NCI-H446 treated with DMSO at 0.1 percent for 48 hours (cell line): ENCODE measurements at places on chromosomes 6 and 20.
A peak's percentile ranks its signal among the peaks of the same experiment; 100 is the strongest.

- peak; percentile 85 for DNase-seq
Measured at GRCh38 chr20:9408422-9409300, 105.7 kb upstream of the LAMP5 start.

DNA sequence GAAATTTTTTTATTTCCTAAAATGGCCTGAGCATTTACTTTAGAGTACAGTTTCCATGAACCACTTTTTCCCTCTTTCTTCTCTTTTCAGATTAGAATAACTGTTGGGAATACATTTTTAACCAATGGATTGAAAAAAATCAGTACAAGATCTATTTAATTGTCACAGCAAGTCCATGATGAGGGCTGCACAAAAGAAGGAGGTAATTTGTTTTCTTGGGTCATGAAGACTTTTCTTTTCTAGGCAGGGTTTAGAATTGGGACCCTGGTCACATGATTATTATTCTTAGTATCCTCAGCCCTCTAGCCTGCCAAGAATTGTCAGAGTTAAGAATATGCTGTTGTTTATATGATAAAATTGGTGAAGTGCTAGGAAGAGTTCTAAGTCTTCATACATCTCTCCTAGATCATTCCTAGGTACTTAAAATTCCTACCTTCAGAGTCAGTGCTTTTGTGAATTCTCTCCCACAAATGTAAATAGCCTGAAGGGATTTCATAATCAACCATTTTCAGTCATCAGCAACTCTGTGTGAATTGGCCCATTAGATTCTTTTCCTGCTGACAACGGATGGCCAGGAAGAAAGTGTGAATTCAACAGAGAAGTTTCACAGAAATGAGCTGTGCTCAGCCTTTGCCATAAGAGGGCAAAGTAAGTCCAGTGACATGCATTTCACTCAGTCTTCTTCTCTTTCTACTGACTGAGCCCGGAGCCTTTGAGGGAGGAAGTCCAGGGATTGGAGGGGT is 32.4 kb upstream of the TPBG start:
- DNase-seq, result no peak

DNA sequence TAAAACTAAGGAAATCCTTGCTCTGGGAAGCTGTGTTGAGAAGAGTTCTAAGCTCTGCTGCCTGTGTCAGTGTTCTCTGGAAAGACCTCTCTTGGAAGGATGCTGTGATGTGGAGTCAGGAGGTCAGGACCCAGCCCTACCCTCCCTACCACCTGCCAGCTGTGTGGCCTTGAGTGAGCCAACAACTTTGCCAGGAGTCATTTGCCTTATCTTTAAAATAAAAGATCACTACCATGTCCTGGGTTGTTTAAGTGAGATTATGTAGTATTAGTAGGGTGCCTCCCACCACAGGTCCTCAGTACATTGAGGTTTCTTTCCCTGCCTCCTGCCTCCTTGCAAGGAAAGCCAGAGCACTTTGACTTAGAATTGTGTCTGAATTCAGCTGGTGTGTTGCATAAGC is 64.9 kb downstream of the FOXO3 start:
- no peak for DNase-seq

- DNase-seq, result no peak
Measured at GRCh38 chr20:34883809-34884208, 7.4 kb downstream of the ACSS2 start.

DNA sequence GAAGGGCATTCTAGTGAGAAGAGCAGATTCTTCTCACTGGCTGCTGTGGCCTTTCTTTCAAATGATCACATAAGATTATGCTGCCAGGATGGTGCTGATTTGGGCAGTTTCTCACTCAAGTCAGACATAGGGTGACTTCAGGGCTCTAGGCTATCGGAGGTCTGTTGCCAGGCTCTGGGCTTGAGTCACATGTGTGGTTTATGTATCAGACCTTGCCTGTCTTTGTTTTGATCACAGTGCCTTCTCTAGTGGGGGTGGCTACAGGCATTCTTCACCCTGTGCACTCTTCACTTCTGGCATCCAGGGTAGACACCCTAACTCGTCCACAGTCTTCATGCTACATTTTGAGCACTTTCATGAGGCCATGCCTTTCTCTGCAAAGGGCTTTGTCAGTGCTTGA is 823.7 kb upstream of the MAN1A1 start:
- DNase-seq, result no peak

DNA sequence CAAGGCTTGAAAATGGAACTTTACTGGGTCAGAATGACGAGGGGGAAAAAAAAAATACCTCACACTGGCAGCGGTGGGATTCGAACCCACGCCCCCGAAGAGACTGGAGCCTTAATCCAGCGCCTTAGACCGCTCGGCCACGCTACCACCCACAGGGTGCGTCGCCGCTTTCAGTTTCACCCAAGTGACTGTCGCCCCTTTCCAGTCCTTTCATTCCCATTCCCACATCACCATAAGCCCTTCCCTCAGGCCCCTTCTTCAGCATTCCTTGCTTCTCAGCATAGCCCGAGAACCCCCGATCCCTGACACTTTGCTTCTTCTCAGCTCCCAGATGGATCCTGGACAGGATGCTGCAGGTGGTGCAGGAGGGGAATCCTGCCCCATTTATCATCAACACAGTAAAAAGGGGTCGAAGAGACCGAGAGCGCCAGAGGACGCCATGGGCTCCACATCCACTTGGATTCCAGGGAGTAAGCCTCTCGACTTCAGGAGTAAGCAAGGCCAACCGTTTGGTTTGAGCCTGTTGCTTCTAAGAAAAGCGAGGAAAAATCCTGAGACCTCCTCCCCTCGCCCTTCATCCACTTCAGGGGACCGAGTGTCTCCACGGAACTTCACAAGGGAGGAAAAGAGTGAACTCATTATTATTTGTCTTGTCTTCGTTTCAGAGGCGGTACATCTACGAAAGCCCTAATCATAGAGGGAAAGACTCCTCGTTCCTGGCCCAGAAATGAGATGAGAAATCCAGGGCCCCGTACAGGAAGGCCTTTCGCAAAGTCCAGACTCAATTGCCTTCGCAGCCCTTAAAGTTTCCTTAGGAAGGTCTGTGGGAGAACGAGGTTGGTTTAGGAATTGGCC is 20.0 kb upstream of the TRIM27 start:
- peak; percentile 63 for DNase-seq

- no peak for DNase-seq
Measured at GRCh38 chr6:144653885-144654505, 368.9 kb downstream of the UTRN start.

- no peak for DNase-seq
Measured at GRCh38 chr20:19885594-19885938, 127.5 kb downstream of the RIN2 start.

GRCh38 chr6:72084992-72085569 is 198.7 kb downstream of the RIMS1 start:
- DNase-seq, result peak; percentile 32

- DNase-seq, result no peak
Measured at GRCh38 chr20:62387933-62388635, 1.2 kb downstream of the RPS21 start.

DNA sequence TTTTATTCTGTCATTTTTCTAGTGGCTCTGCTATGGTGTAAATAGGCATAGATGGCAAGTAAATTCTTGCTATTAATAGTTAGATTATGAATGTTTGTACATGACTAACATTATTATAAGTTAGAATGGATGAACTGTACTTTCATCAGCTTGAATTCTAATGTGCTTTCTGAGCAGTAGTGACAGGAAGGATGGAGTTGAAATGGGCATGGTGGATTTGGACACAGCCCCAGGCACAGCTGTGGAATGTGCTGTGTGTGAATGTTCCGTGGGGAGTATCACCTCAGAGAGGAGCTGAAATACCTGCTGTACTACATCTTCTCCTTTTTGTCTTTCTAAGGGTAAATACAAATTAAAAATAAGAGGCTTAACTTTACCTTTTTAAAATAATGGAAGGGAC is 66.8 kb downstream of the FBXO5 start:
- DNase-seq, result no peak

- DNase-seq, result no peak
Measured at GRCh38 chr6:143745166-143746133, 67.7 kb downstream of the PHACTR2 start.

GRCh38 chr6:56749632-56750151 is 107.0 kb upstream of the DST start:
- DNase-seq, result no peak

DNA sequence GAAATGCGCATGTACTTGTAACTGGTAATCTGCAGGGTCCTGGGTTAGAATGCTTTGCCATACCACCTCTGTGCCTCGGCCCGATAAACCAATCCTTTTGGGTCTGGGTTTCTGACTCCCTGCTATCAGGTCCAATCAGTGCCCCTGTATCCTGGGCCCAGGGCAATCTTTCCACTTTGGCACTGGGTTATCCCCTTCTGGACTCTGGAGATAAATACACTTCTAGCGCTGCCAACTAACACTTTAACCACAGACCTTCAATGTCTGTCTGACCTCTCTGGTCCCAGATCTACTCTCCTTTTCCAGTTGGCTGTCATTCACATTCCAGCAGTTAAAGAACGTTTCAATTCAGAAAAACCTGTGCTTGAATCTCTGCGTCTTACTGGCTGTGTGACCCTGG is 55.3 kb downstream of the DNAAF9 start:
- no peak for DNase-seq

GRCh38 chr20:14706555-14706954 is 369.1 kb upstream of the FLRT3 start:
- no peak for DNase-seq

DNA sequence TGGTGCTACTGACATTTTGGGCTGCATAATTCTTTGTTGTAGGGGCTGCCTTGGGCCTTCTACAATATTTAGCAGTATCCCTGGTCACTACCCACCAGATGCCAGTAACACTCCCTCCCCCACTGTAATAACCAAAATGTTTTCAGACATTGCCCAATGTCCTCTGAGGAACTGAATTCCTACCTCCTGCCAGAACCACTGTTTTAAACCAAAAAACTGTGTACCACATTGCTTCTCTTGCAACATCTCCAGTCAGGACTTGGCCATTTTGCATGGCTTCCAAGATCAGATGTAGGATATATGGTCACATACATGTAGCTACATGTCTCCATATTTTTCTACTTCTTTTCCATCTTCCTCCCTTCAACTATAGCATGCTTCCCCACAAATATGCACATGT is 97.4 kb upstream of the IFNGR1 start:
- no peak for DNase-seq

GRCh38 chr6:10794239-10794638 is 44.1 kb downstream of the MAK start:
- no peak for DNase-seq

DNA sequence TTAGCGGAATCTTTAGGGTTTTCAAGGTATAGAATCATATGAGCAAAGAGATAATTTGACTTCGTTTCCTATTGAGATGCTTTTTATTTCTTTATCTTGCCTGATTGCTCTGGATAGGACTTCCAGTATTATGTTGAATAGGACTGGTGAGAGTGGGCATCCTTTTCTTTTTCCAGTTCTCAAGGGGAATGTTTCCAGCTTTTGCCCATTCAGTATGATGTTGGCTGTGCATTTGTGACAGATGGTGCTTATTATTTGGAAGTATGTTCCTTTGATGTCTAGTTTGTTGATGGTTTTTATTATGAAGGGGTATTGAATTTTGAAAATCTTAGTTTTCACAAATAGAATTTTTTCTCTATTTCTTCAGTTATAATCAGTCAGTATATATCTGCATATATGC is 656.6 kb upstream of the MAP3K7 start:
- DNase-seq, result peak; percentile 78
